ENCODE measurements at places on chromosomes 6 and 20.
A peak's percentile ranks its signal among the peaks of the same experiment; 100 is the strongest.

- DNase-seq: no peak
Measured at GRCh38 chr6:4928426-4928825, 75.4 kb downstream of the RPP40 start.

DNA sequence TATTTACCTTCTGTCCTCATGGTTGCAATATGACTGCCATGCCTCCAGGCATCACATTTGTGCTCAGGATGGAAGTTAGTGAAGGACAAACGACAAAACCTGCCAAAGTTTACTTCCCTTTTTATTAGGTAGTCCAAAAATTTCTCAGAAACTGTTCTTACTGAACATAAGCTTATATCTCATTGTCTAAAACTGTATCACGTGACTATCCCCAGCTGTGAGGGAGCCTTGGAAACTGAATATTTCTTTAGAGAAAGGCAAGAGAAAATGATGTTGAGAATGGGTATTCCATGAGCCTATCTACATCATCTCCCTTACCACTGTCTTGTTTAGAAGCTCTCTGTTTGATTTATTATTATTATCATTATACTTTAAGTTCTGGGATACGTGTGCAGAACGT is 303.6 kb upstream of the PRND start:
- no peak for DNase-seq

DNA sequence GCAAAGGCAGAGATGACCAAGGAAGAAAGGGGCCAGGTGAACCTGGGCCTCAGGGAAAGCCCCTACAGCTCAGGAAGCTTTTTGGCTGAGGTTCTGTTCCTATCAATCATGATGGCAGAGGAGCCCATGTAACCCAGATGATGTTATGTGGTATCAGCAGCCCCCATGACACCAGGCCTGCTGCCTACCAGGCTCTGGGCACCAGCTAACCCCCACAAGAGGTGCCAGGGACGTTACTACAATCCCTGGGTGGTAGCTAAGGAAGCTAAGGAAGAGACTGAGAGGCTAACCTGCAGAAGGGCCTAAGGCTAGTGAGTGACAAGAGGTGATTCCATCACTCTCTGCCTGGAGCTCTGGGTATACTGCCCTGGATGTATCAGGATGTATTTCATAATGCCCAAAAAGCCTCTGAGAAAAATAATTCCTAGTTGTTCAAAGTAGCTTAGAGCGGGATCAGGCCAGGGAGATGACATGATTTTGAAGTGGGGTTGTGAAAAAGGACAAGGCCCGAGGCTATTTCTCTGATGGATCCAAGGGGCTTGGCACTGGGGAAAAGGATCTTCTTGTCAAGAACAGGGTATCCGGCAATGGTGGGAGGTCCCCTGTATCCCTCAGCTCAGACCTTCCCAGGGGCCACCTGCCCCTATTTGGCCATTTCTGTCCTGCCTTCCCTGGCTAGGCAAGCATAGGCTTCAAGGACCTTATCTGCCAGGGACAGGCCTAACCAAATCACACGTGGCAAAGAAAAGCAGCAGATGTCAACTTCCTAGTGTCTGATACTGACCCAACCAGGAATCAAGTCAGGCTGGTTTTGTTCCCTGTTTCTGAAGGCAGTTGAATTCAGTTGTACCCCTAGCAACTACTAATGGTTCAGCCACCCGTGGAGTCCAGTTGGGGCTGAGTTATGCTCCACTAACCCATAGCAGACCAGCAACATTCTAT is 41.3 kb downstream of the PANK2 start:
- peak; percentile 18 for DNase-seq

DNA sequence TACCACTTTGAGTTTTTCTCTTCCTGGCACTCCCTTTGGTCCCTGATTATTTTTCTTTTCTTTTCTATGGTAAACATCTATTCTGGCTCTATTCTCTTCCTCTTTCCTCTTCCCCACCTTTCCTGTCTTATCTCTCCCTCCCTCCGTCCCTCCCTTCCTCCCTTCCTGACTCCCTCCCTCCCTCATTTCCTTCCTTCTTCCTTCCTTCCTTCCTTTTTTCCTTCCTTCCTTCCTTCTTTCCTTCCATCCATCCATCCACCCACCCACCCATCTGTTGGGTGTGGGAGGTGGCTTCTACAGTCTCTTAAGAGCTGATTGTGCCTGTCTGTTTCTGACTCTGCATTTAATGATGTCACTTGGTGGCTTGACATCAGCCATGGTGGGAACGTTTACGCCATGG is 43.5 kb upstream of the GTSF1L start:
- no peak for DNase-seq

- DNase-seq: no peak
Measured at GRCh38 chr6:159360306-159360705, 191.1 kb downstream of the FNDC1 start.

GRCh38 chr6:15458021-15458459 is 204.8 kb downstream of the DTNBP1 start:
- DNase-seq: no peak
